ENCODE measurements at places on chromosomes 5 and 9.

- no peak for DNase-seq
Measured at GRCh38 chr9:8244505-8245092, 445.0 kb upstream of the DMAC1 start.

DNA sequence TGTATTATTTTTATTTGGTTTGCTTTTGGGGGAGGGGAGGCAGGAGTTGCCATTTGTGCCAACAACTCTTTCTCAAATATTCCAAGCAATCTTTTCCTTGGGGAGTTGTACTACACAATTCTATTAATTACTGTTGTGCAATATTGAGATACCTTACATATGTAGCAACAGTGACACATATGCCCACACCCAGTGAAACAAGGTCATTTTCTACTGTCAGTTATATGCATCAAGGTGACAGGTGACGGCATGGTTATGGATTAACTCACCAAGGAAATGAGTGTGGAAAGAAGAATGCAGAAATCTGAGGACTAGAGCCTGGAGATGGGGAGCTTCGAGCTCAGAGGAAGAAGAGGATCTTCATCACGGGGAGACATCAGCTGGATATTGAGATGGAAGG is 17.9 kb upstream of the MSMP start:
- no peak for DNase-seq

- DNase-seq, result peak; percentile 38
Measured at GRCh38 chr9:126704157-126704891, 90.6 kb downstream of the LMX1B start.

DNA sequence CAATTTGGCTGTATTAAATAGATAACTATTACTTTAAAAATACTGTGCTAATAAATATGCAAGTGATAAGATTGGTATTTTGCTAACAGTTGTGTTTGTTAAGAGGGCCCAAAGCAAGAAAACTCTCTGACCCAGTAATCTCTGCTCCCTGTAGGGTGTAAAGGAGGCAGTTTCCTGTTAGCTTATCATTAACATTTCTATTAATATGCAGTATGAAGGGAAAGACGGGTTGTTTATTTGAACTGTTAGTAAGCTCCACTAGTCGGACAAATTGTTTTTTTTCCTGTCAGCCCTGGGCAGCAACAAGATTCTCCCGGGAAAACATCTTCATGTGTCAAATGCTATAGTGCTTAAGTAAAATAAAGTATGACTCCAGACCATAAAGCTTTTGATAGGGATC is 35.6 kb downstream of the ERP44 start:
- DNase-seq, result no peak

GRCh38 chr9:16532272-16532671 is 338.2 kb downstream of the BNC2 start:
- DNase-seq, result no peak

GRCh38 chr9:107782381-107782780 is 292.8 kb upstream of the KLF4 start:
- DNase-seq, result peak; percentile 64

DNA sequence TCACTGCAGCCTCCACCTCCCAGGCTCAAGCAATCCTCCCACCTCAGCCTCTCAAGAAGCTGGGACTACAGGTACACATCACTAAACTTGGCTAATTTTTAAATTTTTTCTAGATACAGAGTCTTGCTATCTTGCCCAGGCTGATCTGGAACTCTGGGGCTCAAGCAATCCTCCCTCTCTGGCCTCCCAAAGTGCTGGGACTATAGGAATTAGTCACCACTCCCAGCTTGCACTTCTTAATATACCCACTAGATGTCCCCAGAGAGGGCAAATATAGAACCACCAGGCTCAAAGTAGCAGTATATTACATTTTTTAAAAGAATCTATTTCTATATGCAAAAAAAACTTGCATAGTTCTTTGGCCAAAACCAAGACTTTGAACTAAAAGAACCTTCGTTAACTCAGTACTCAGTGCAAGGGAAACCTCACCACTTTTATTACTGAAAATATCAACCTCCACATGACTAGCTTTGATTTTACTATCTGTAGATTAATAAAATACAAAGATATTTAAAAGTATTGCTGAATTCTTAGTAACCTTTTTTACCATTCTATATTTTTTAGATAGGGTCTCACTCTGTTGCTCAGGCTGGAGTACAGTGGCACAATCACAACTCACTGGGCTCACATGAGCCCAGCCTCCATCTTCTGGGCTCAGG is 25.8 kb upstream of the HSD17B3 start:
- DNase-seq, result peak; percentile 60

GRCh38 chr5:151078490-151079262 is 2.2 kb downstream of the TNIP1 start:
- no peak for DNase-seq

GRCh38 chr5:16737620-16738364 is 121.0 kb upstream of the RETREG1 start:
- no peak for DNase-seq

DNA sequence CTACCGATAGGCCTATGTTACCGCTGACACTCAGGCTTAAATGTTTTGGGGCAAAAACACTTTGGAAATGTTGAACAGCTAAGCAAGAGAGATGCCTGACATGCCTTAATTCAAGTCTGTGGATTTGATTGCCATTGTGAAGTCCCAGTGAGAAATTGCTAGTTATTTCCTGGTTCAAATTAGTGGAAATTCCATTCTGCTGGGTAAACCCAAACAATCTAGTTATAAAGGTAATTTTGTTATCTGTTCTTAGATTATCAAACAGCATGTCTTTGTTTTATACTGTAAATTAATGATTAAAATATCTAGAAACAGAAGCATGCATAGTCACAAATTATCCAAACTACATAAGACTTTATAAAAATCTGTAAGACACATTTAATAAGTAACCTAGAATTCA is 96.6 kb downstream of the PJA2 start:
- DNase-seq, result no peak

- DNase-seq, result peak; percentile 56
Measured at GRCh38 chr5:39376293-39376714, 12.0 kb upstream of the C9 start.

- DNase-seq, result no peak
Measured at GRCh38 chr5:89034588-89034987, 151.6 kb upstream of the MEF2C start.

DNA sequence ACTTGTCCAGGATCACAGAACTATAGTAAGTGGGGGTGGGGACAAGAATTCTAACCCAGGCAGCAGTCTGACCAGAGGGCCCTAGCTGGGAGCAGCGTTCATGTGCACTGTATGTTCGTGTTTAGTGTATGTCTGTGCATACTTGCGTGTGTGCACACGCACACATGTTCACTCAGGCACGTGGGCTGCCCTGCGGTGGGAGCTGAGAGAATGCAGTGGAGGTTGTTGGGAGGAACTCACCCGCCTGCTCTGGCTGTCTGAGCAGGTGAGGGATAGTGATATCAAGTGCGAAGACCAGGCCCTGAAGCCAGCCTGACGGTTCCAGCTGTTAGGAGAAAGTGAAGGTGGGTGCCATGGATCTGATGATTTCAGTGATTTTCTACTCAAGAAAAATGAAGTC is 942 bp downstream of the DCANP1 start:
- no peak for DNase-seq

DNA sequence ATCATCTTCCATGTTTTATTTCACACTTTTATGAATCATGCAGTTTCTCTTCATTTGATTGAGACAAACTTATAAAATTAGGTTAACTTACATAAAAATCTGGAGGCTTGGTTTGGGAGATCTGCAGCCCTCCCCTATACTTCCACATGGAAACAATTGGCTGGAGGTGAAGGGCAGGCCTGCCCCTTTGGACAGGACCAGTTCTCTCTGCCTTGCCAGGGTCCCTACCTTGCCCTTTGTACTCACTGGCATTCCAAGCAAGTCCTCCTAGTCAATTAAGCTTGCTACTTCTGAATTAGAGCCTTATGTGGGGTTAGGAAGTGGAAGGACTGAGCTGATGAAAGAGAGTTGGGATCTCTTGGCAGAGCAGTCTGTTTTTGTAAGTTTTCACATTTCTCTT is 257.3 kb downstream of the GAS1 start:
- DNase-seq, result no peak

DNA sequence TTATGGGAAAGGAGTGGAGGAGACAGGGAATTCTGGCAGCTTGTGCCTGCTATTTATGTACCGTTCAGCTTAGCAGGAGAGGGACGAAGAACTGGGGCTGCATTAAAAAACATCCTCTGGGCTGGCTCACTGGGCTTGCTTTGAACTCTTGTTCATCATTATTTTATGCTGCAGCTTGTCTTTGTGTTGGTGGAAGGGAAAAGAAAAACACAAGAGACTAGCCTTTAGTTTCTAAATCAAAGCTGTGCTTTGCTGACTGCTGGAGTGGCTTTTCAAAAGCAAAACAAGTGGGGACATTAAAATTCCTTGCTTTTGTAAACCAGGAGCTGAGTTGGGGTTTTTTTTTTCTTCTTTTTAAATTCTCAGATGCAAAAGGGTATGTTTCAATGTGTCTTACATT is 5.9 kb upstream of the RGMB start:
- DNase-seq, result no peak

DNA sequence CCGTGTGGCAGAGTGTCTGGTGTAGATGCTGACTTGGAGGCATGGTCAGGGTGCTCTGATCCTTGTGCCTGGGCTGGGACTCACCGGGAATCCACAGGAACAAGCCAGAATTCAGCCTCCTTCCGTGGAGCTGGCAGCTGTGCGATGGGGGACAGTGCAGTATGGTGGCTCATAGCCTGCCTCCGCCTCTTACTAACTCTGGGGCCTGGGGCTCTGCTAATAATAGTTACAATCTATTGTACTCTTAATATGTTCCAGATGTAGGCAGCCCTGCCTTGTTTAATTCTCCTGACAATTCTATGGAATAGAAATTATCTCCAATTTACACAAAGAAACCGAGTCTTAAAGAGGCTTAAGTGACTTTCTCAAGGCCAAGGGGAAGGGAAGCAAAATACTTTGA is 77.6 kb downstream of the PCDH1 start:
- peak; percentile 21 for DNase-seq

GRCh38 chr9:16575142-16575985 is 295.1 kb downstream of the BNC2 start:
- DNase-seq, result no peak

DNA sequence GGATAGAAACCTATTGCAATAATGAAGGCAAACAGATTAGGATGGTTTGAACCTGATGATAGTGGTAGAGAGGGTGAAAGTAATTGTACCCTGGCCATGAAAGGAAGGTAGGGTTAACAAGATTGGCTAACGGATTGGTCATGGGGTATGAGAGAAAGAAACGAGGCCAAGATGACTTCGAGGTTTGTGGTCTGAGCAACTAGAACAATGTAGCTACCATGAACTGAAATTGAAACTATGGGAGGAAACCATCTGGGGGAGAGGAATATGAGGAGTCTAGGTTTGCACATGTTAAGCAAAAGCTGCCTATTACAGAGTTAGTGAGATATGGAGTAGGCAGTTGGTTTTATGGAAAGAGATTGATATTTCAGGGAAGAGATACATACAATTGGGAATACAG is 406.0 kb downstream of the PRELID2 start:
- DNase-seq, result no peak

GRCh38 chr5:132629230-132629944 is 28.6 kb upstream of the IL13 start:
- DNase-seq, result no peak

GRCh38 chr5:104130320-104130719 is 567.7 kb upstream of the NUDT12 start:
- no peak for DNase-seq

DNA sequence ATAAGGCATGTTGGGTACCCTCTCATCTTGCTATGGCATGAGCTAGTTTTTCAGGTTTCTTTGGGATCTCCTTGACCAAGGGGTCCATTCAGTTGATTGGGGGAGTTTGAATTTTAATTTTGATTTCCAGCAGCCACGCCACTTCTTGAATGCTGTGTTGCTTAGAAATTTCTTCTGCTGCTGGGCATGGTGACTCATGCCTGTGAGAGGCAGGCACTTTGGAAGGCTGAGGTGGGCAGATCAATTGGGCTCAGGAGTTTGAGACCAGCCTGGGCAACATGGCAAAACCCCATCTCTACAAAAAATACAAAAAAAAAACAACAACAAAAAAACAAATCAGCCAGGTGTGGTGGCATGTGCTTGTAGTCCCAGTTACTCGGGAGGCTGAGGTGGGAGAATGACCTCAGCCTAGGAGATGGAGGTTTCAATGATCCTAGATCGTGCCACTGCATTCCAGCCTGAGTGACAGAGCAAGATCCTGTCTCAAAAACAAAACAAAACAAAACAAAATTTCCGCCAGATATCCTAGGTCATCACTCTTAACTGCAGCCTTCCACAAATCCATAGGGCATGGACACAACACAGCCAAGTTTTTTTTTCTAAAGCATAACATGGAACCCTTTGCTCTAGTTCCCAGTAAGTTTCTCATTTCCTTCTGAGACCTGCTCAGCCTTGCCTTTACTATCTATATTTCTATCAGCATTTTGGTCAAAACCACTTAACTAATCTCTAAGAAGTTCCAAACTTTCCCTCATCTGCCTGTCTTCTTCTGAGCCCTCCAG is 17.7 kb downstream of the TMC1 start:
- no peak for DNase-seq

DNA sequence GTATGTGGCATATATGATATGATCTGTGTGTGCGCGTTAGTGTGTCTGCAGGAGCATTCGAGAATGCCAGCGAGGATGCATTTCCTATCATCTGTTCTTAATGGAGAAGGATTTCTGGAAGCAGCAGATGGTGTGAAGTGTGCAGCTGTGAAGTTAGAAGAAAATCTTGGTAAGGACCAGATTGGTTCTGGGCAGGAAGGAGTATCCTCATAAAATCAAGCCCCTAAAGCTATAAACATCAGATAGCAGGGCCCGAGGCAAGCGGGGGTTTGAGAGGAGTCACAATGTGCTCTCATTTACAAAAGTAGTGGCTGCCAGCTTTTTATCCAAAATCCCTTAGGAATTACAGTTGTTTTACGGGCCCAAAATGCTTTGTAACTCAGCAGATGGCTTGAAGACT is 40.0 kb downstream of the DAPK1 start:
- DNase-seq, result no peak

DNA sequence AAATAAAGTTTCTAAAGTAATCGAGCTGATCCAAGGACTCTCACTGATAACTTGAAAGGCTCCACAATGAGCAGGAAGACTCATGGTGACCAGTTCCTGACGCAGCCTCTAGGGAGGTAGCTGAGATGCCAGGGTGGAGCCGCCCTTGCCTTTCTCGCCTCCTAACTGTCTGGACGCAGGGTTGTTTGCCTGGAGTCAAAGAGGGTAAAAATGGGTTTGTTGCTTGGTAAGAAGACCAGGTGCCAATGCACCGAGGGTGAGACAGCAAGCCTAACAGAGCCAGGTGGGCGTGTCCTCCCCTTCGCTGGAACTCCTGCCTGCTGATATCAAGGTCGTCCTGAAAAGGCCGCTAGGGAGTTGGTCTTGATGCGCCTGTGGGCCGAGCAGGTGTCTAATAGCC is 48.6 kb upstream of the FCN1 start:
- DNase-seq, result no peak

Data from fibroblast of skin of right quadriceps (primary cell).